ENCODE measurements at places on chromosomes 5 and 9. TPM values are rescaled to one million over a fixed set of nuclear protein-coding genes. Genes with fewer than 3 reads are reported as not detected.

DNA sequence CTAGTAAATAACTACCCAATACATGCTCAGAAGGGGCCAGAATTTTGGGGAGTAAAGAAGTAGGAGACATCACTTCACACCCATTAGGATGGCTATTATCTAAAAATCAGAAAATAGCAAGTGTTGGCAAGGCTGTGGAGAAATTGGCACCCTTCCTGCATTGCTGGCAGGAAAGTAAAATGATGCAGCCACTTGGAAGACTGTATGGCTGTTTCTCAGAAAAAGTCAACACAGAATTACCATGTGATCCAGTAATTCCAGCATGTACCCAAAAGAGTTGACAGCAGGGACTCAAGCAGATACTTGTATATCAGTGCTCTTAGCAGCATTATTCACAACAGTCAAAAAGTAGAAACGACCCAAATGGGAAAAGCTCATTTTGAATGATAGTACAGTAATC, 107.6 kb downstream of the APBA1 start:
- DNase-seq, result no peak

GRCh38 chr9:34459941-34460340, 1.3 kb downstream of the DNAI1 start:
- DNase-seq, result no peak

DNA sequence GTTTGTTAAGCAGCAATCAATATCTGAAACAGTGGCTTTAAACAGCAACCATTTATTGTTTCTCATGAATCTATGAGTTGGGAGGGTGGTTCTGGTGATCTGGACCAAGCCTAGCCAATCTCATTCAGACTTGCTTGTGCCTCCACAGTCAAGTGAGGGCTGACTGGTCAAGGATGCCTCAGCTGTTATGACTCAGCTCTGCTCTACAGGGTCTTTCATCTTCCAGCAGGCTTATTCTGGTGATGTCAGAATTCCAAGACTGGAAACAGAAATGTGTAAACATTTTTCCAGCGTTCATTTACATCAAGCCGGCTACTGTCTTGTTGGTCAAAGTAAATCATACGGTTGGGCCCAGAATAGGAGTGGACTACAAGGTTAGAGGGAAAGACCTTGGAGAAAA, 2.5 kb upstream of the PIP5K1B start:
- no peak for DNase-seq

GRCh38 chr5:17022296-17022695, 86.2 kb upstream of the MYO10 start:
- no peak for DNase-seq

DNA sequence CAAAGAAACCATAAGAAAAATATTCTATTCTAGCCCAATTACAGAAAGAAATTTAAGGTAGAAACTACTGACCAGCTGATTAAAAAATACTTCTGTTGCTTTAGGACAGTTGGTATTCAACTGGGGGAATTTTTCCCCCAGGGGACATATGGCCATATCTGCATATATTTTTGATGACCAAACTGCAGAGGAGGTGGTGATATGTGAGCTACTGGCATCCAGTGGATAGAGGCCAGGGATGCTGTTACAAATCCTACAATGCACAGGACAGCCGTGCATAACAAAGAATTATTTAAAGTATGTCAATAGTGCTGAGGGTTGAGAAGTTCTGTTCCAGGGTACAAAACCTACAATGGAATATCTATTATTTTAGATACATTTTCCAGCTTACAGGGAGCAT, 24.0 kb downstream of the ZFR start:
- no peak for DNase-seq

GRCh38 chr5:10666531-10667299, 94.3 kb downstream of the DAP start:
- DNase-seq, result no peak

- no peak for DNase-seq
These were observed 438.3 kb downstream of the SH3GL2 start for GRCh38 chr9:18017136-18017535.

DNA sequence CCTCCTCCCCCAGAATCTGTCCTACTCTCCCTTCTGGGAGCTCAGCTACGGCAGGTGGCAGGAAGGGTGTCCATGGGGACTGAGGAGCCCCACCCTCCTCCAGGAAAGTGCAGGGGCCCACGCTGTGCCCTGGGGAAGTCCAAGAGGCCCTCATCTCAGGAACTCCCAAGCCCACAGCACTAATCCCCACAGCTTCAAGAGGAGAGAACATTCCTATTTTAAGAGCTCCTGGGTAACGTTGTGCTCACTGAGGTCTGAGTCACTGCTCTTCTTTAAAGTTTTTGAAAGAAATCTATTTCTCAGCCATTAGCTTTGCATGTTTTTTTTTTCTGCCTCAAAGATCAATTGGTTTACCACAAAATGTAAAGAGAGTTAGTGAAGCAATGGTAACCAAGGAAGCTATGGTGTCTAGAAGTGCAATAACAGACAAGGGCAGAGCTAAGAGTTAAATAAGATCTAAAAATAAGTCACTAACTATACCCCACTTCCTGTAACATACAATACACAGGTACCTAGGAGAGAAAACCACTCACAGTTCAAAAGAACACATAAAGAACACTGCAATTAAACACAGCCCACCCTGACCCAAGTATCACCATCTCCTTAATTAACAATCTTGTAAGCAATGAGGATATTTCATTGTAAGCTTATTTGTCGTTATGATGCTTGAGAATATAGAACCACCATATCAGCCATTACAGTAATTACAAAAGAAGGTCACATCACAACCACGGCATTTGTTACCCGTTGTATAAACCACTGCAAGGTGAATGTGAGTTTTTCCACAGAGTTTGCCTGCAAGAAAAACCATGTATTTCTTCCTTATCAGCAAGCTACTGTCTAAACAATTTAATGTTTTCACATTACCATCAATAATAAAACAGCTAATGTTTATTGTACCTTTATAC, 382.3 kb upstream of the SLC30A5 start:
- DNase-seq, result no peak

GRCh38 chr9:132479733-132480132, 69.7 kb downstream of the CFAP77 start:
- no peak for DNase-seq

DNA sequence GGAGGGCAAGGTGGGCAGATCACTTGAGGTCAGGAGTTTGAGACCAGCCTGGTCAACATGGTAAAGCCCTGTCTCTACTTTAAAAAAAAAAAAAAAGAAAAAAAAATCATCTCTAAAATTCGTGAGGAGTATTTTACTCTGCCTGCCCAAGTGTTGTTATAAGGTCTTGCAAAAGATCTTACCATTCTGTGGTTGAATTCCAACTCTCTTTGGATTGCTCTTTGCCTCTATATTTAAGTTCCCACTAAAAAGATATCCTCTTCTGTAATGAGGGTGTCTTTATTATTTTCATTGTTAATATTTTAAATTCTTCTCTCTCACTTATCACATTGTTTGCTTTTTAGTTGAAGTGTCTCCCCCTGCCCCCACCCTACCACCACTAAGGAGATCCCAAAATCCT, 33.4 kb downstream of the CREBRF start:
- DNase-seq, result no peak

- DNase-seq, result no peak
These were observed 78.6 kb downstream of the PCDH1 start for GRCh38 chr5:141799507-141800167.

SH3GLB2 gene
- 41.2 TPM for polyA plus RNA-seq

MRPL22 gene
- polyA plus RNA-seq, result 76.9 TPM

MEGF10 gene
- polyA plus RNA-seq, result not detected

GPR21 gene
- 0.25 TPM for polyA plus RNA-seq

SLC4A9 gene
- 0.14 TPM for polyA plus RNA-seq

GABRA6 gene
- not detected for polyA plus RNA-seq

All from keratinocyte (primary cell).